ENCODE measurements at places on chromosomes 2 and 18.

DNA sequence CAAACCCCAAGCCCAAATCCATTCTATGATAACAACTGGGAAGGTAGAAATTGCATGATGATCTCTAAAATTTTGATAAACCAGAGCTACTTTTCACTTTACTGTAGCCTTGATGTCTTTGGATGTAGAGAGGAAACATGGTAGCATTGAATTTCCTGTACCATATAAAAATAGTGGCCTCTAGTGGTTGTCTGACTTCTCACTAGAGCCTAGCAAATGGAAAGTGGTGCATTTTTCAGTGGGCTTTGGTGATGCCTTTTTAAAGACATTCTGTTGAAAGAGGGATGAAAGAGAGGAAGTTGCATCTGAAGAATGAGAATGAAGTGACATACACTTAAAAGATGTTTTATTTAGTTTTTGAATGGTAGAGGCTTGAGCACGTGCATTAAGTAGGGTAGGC is 662.2 kb downstream of the XIRP2 start:
- no peak for DNase-seq

DNA sequence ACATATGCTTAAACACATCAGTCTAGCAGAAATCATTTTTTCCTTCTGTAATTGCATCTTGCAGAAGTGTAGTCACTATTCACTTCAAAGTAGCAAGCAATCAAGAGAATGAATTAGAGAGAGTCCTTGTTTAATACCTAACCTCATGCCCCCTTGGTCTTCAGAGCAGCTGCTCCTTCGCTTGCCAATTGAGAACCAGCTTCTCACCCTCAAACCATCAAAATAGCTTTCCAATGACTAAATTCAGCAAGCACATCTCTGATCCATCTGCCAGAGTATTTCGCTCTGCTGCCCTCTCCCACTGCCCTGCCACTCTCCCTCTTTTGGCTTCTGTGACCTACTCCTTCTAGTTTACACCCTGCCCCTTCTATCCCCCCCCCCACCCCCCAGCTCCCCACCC is 120.7 kb upstream of the AGAP1 start:
- DNase-seq, result no peak

- no peak for DNase-seq
Observed at GRCh38 chr2:241295326-241296095, 20.0 kb downstream of the HDLBP start.

DNA sequence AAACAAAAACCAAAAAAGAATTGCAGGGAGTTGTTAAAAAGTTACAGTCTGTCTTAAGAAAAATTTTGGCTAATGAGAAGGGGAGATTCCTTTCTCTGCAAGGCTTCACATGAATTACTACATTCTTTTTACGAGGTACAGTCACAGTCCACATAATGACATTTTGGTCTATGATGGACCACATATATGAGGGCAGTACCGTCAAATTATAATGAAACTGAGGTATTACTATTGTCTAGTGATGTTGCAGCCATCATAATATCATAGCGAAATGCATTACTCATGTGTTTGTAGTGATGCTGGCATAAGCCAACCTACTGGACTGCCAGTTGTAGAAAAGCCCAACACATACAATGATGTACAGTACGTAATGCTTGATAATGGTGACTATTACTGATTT is 12.5 kb downstream of the SERPINB7 start:
- no peak for DNase-seq

- DNase-seq, result no peak
Observed at GRCh38 chr2:39008665-39009064, 112.2 kb downstream of the SOS1 start.

DNA sequence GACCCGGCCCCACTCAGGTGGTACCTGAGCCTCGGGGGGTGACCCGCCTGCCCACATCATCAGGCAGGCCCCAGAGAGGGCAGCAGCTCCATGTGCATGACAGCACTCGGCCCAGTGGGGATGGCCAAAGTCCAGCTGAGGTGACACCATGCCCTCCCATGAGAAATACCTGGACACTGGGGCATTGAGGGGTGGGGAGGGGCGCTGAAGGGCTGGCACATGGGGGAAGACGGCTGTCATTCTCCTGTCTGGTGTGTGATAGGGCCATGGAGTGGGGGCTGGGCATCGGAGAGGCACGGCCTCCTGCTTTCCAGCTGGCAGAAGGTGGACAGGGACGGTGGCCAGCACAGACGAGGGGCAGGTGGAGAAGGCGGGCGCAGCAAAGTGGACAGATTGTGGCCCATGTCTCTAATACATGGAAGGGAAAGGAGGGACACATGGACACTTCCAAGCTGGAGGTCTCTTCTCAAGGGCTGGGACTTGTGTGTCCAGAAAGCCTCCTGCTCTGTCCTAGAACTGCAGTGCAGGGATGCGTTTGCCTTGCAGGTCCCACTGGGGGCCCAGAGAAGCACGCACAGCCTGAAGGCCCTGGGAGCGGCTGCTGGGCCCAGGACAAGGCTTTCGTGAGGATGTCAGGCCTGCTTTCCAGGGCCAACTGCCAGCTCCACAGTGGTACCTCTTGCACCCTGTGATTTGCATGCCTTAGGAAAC is 302.2 kb downstream of the NDUFA10 start:
- no peak for DNase-seq

- no peak for DNase-seq
Observed at GRCh38 chr2:186702501-186702900, 8.6 kb downstream of the FAM171B start.

- DNase-seq, result no peak
Observed at GRCh38 chr2:178674122-178674521, 133.1 kb downstream of the TTN start.

DNA sequence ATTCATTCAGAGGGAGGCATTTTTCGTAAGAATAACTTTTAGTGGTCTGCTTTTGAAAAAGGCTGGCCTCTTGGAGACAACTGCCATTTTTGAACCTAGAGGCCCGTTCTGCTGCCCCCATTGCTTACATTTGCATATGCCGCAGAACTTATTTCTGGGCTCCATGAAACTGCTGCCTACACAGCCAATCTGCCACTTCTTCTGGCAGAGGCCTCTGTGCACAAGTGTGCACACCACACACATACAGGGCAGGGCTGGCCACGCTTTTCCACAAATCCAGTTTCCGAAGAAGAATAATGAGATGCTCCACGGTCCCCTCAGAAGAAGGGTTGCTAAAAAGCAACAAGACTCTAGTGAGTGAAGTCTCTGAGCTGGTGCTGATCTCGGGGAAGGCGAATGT is 56.2 kb downstream of the TMEM200C start:
- DNase-seq, result no peak

DNA sequence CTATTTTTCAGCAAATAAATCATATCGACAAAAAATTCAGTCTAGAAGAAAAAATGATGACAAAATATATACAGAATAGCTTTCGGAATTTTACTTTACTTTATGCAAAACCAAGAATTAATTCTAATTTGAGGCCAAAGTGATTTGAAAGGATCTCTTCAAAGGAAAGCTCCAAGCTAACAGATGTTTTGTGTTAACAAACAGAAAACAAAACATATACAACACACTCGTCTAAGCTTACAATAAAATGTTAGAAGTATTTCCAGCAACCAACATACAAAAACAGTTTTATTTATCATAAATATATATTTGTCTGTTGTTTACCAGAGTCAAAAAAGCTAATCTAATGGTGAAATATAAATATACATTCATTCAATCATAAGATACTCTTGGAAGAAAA is 118.1 kb upstream of the CHRNA1 start:
- DNase-seq, result no peak

DNA sequence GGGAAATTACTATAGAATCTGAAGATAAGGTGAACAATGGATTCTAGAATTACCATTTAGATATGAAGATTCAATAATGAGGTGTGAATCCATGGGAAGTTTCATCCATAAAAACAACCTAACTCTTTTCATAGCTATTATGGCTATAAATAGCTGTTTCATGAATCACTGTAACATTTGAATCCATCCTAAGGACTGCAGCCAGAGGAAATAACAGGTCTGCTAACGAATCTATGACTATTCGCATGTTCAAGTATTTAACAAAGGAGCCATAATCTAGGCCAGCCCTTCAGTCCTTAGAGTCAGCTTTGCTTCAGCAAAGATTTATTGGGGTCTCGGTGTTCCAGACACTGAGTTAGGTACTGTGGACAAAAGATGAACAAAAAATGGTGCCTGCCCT is 87.1 kb downstream of the MYOM1 start:
- DNase-seq, result no peak

DNA sequence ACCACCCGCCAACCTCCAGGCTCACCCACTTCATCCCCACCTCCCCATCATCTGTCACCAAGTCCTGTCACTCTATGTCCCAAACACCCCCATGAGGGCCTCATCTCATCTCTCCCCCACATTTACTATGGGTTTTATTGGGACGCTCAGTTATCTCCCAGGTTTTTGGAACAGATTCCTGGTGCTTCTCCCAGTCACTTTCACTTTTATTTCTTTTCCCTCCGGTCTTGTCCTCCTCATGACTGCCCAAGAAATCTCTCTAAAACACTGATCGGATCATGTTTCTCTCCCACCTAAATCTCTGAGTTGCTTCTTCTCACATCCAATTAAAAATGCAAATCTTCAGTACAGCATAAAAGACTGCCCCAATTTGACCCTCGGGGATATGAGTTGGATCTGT is 273.1 kb downstream of the PHLPP1 start:
- no peak for DNase-seq

- DNase-seq, result no peak
Observed at GRCh38 chr2:221708902-221709301, 136.8 kb upstream of the EPHA4 start.

DNA sequence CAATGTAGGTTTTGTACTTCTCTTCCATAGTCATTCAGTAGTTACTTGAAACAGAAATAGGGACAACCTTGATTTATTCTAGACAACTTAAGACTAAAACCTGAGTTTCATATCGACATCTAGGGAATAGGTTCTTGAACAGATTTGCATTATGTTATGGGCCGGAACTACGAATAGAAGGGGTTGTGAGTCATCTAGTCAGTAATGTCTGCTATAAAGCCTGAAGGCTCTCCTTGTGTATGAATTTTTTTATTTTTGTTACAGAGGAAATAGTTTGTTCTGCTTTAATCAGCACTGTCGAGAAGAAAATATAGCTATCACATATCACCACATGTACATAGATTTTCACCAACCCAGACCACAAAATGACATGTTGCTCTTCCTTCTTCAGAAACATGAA is 17.3 kb upstream of the TRIM43 start:
- no peak for DNase-seq

DNA sequence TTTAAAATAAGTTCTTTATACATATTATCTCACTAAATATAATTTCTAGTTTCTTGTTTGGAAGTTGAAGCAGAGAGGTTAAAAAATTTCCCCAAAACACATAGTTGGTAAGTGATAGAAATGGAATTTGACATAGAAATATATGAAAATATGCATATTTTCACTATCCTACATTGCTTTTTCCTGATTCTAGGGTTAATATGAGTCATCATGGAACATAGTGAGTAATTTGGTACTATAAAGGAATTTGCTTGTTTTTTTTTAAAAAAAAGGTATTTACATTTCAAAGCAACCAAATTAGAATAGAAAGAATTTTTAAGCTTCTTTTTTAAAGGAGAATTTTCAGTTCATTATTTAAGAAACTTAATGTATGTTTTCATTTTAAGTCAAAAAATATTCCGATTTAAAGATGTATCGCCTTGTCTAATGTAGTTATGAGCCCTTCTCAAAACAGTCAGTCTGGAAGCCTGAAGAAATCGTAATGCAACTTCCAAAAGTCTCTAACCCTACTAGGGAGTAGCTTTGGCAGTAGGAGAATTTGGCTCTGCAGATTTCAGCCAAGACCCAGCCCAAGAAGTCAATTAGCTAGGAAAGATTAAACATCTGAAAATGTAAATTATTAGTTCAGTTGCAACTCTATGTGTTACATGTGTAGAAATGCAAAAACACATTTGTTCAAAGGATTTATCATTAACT is 147.3 kb downstream of the RDH14 start:
- DNase-seq, result no peak

GRCh38 chr2:7619203-7619970 is 702.2 kb downstream of the RNF144A start:
- DNase-seq, result no peak

DNA sequence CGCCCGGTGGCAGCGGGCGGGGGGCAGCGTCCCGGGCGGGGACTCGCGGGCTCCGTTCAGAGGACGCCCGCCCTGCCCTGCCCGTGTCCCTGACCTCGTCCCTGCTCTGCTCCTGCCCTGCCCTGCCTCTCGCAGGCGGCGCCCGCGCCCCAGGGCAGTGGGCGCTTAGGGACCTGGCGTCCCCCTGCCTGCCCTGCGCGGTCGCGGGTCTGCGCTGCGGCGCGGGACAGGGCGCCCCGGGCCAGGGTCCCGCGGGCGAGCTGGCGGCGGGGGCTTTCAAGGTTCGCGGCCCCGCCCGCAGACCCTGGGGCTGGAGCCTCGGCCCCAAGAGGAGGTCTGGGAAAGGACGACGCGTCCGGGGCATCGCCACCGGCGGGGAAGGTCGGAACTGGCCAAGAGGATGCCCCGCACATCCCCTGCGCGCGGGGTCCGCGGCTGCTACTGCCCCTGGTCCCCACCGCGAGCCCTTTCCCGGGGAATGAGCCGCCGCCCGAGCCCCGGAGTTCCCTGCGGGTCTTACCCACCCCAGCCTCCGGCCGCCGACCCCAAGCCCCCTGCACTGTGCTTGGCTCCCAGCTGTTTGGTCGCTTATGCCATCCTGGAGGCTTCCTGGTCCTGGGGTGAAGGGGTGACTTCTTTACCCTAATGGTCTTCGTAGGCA is 679 bp downstream of the RNF144A start:
- no peak for DNase-seq

GRCh38 chr2:83654091-83654611 is 804.9 kb downstream of the SUCLG1 start:
- DNase-seq, result no peak

DNA sequence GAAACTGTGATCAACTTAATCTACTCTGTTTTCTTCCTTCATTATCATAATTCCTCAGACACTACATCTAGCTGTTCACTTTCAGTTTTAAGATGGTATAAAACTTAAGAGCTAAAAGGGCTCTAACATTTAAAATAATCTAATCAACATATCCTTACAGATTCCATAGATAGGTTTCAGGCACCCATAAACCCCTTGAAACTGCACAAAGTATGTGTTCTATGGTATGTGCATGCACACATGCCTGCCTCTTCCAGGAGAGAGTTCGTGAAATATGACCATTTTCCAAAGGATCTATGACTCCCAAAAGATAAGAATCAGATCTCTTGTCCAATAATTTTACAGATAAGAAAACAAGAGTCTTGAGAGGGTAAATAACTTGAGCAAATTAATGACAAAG is 59.4 kb downstream of the CUL3 start:
- no peak for DNase-seq

DNA sequence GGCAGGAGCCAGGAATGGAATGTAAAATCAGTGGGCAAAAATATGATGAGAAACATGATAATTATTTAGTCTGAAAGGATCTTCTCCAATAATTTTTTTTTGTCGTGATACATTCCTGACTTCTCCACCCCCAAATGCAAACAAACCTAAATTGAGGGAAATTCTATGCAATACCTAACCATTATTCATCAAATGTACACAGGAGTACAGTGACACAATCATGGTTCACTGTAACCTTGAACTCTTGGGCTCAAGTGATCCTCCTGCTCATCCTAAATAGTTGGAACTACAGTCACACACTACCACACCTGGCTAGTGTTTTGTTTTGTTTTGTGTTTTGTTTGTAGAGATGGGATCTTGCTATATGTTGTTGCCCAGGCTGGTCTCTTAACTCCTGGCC is 46.5 kb downstream of the RAB10 start:
- DNase-seq, result no peak

All from DMS 273 treated with DMSO at 0.1 percent for 48 hours (cell line).